Activated CD4-positive, alpha-beta T cell treated with anti-CD3 and anti-CD28 coated beads, Interleukin-2, amount 50 U/mL, for 48 hours (primary cell): ENCODE measurements at places on chromosomes 12 and 14.

DNA sequence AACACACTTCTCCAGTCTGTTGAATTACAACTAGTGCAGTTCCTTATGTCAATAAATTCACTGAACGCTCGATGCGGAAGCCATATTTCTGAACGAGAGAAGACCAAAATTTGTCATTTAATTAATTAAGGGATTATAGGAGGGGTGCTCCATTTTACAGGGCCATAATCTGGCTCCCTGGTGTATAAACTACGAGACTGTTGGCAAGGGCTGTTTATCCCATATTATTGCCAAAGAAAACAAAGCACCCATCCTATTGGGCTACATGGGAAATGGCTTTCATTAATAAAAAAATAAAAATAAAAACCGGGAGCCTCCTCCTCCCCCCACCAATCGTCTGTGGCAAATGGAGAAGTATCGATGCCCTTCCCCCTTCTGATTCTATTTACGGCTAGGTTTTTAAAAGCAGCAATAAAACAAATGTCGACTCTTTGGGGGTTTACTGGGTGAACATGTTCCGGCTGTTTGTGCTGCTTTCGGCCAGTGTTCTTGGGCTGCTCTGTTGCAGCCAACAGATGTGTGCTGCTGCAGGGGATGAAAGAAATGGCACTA is 24.8 kb downstream of the ATF7 start:
- no peak for DNase-seq

DNA sequence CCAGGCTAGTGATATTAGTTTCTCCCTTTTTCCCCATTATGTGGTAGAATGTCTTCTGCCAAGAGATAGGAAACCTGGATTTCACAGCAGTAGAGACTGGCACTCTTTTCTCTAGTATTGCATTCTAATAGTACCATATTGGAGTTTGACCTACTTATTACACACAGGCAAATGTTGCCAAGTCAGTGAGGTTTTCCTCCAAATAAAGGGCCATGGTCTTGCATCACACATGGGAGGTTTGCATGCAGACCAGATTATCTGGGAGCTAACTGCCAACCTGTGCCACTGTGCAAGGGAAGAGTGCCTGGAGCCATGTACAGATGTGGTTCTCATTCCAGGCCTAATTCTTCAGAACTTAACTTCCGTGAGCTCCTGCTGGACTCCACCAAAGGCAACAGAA is 113.3 kb downstream of the ANO6 start:
- no peak for DNase-seq

DNA sequence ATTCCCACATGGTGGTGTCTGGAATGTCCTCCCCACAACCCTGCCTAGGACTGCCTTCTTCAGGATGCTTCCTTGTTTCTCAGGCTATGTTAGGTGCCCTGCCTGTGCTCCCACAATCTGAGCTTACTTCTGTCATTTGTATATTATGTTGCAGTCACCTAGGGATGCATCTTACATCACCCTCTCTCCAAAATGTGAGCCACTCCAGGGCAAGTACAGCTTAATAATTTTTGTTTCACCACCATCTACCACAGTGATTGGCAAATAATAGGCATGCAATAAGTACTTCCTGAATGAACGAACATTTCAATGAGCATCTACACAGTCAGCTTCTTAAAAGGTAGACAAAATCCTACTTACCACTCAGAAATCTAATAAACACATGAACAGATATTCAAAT is 37.6 kb downstream of the ZFYVE26 start:
- no peak for DNase-seq

- DNase-seq, result peak; percentile 31
These were observed 6.8 kb upstream of the CHD4 start for GRCh38 chr12:6613776-6614512.

DNA sequence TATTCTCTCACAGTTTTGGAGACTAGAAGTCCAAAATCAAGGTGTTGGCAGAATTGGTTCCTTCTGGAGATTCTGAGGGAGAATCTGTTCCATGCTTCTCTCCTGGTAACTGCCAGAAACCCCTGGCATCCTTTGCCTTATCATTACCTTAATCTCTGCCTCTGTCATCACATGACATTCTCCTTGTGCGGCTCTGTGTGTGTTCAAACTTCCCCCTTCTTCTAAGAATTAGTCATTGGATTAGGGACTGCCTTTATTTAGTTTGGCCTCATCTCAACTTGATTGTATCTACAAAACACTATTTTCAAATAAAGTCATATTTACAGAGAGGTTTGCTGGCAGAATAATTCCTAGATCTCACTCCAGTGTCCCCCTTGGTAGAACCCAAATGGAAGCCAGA is 68.9 kb downstream of the ZNF641 start:
- no peak for DNase-seq

DNA sequence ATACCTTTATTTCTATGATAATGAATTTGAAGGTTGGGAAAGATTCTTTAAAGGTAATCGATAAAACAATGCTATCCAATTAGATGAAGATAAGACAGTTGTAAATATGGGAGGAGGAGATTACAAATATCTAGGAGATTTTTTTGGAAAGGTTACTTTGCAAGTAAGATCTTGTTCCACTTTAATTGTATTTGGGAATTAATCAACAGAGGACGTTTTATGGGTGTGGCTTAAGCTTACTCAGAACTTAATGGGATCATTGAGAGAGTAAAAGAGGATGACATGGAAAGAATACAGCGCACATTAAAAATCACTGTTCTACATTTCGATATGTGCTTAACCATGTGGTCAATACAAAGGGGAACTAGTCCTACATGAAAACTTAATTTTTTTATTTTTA is 3.5 kb upstream of the LRIG3 start:
- DNase-seq, result no peak

DNA sequence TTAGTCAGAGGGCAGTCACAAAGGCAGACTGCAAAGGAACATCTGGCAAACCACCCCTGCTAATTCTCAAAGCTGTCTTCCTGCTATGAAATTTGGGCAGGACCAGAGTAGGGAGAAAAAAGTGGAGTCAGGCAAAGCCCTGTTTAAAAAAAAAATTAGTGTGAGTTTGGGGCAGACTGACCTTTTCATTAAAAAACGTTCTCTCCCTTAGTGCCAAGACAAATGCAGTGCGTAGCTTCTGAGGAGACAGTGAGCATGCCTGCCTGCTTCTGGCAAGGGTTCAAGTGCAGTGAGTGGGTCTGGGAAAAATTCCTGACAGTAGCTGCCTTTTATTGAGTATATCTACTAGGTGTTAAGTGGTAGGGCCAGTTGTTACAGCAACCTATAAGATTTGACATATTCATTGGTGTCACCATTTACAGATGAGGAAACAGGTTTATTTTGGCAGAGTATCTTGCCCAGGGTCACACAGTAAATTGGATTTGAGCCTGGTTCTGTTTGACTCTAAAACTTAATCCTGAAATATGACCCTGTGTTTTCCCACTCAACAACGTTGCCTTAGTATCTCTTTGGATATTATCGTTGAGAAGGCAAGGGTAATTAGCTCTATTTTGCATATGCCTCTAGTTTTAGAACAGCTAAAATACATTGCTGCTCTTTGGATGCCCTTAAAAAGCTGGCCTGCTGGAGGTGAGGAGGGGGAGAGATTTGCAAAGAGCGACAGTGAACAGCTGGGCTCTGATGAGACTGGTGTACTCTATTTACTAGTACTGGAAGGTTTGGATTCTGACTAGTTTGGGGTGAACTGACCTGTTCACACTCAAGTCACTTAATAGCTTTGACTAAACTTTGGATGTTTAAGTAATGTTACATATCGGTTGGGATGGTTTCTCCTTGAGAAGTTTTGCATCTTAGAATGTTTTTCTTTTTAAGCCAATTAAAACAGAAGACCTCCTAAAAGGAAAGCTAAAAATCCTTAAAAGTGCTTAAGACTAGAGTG is 72.8 kb downstream of the PAPOLA start:
- DNase-seq, result no peak

- peak; percentile 47 for DNase-seq
These were observed 28.6 kb downstream of the PYM1 start for GRCh38 chr12:55899082-55899481.

- no peak for DNase-seq
These were observed 13.4 kb upstream of the OAS2 start for GRCh38 chr12:112964915-112965314.

GRCh38 chr14:37903343-37904191 is 304.1 kb upstream of the SSTR1 start:
- DNase-seq, result peak; percentile 2
